CD8-positive, alpha-beta memory T cell (primary cell): ENCODE measurements at places on chromosomes 11 and 22. TPM values are rescaled to one million over a fixed set of nuclear protein-coding genes. Genes with fewer than 3 reads are reported as not detected.

GRCh38 chr11:1254086-1254648 is 31.3 kb downstream of the MUC5B start:
- no peak for DNase-seq

DNA sequence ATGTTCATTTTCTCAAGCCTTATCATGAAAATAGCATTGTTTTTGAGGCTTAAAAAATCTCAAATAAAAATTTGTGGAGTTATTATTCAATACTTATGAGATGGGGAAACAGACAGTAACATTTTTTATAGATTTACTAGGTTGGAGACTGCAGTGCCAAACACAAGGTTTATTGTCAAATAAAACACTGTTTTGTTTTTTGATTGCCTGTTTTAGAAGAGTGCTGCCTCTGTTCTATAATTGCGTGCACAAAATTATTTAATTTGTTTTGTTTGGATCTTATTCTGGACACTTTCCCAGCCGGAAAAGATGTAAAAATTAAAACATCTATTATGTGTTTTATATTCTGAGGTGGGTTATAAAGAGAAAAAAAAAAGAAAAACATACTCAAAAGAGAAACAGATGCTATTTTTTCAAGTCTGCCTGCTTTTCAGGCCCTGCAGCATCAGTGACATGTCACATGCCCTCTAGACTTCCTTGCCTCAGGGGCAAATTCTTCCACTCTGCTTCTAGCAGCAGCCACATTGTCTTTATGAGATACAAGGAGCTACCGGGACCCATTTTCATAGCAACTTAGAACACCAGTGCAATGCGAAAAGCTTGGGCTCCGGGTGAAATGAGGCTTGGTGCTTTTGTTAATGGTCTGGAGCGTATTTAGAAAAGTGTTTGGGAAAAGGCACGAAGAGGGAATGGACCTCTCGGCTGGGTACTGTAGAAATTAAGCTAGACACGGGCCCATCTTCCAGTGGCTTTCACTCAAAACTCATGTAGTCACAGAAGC is 77.5 kb downstream of the EFCAB6 start:
- DNase-seq: no peak

Gene TSSK2
- total RNA-seq: not detected

DNA sequence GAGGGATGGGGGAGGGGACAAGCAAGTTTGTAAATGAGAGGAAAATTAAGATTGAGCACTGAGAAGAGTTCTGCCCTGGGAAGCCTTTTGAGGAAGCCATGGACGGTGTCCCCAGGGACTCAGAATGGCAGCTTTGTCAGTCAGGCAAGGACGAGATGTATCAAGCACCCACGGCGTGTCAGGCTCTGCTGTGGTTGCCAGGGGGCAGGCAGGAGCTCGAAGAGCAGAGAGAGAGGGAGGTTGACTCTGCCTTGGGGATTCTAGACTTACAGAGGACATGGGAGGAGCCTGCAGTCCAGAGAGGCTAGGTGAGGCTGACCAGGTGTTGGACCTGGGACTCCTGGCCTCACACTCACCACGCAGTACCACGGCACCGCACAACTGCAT is 29.1 kb upstream of the SYT7 start:
- no peak for DNase-seq

Gene C11orf52
- total RNA-seq: not detected

DNA sequence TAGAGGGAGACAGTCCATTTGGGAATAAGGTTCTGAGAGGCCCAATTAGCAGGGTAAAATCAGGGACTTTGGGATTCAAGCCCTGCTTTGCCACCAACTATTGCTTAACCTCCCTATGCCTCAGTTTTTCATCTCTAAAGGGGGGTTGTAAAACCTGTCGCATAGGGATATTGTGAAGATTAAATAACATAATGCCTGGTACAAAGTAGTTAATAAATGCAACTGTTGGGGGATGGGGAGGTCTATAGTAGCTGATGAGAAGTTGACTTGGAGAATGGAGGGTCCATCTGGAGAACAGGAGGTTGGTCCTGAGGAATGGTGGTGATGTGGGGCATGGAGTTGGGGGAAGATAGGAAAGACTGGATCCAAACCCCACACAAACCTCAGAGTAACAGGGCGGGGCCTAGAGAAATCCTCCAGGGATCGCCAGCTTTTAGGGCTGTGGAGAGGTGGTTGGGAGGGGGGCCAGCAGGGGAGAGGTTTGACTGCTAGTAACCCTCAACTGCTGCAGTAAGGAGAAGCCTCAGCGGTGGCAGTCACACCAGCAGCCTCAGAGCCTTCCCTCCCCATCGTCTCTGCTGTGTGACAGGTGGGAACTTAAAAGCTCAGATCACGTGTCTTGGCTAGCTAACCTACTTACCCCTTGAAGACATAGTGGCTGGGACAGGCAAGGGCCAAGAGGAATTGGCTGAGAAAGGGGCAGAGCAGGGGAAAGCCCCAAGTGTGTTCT is 1.1 kb upstream of the ABCG4 start:
- no peak for DNase-seq

DNA sequence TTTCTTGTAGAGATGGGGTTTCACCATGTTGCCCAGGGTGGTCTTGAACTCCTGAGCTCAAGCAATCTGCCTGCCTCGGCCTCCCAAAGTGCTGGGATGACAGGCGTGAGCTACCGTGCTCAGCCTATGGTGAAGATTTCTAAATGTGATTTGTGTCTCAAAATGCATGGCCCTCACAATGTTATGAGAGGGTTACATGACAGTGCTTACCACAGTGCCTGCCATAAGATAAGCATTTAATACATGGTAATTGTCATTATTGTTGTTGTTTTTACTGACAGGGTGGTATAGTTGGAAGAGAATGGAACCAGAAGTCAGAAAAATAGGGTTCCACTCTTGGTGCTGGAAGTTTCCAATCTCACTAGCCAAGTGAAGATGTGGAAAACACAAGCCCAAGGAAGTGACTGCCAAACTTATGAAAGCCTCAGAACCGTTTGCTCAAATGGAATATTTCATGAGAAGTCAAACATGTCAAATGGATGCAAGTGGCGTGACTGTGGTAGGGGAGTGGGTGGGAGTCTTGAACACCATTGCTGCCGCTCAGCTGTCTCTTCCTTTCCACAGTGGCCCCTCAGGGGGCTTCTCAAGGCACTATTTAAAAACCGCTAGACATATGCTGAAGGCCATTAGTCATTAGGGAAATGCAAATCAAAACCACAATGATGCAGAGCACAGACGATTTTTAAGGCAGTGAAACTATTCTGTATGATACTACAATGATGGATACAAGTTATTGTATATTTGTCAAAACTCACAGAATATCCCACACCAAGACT is 29.1 kb upstream of the LMO2 start:
- no peak for DNase-seq

DNA sequence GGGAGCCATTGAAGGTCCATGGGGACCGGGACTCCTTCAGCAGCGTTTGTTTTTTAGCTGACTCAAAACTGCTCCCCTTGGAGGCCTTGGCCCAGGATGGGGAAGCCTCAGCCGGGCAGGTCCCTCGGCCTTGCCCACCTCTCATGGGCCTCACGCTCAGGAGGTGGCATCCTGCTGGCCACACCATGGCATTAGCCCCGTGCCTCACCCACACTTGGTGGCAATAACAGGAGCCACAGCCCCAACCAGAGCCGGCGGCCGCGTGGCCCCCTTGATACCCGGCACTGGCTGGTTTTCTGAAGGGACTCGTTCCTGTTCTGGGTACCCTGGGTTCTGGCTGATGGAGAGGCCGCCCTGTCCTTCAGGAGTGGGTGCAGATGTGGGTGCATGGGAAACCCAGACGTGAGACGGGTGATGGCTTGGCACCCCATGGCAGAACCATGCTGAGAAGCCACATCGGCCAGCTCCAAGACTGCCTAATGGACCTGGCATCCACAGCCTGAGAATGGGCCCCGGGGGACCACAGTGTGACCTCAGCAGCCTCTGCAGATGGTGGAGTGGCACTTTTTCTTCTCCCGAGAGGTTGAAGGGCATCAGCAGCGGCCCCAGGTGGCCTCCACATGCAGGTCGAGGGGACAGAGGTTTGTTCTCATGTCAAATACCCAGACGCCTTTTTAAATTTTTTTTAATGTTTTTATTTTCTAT is 49.8 kb upstream of the PPARA start:
- DNase-seq: no peak

DNA sequence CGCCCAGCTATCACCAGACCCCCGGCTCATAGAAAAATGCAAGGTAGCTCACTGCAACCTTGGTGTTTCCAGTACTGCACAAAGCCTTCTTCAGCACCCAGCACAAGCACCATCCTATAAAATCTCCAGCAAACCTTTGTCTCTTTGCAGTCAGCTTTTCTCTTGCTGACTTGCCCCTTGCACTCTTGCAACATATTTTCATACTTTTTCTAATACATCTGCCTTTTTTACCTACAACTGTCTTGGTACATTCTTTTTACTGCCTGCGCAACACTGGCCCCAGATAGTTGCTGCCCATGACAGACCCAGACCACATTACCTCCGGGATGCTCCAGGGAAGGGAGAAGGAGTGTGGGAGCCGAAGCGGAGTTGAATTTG is 142.4 kb downstream of the MPPED1 start:
- DNase-seq: no peak

- DNase-seq: no peak
These were observed 84.3 kb downstream of the GDPD4 start for GRCh38 chr11:77217156-77217555.

- no peak for DNase-seq
These were observed 29.4 kb downstream of the AMBRA1 start for GRCh38 chr11:46564459-46564858.

DNA sequence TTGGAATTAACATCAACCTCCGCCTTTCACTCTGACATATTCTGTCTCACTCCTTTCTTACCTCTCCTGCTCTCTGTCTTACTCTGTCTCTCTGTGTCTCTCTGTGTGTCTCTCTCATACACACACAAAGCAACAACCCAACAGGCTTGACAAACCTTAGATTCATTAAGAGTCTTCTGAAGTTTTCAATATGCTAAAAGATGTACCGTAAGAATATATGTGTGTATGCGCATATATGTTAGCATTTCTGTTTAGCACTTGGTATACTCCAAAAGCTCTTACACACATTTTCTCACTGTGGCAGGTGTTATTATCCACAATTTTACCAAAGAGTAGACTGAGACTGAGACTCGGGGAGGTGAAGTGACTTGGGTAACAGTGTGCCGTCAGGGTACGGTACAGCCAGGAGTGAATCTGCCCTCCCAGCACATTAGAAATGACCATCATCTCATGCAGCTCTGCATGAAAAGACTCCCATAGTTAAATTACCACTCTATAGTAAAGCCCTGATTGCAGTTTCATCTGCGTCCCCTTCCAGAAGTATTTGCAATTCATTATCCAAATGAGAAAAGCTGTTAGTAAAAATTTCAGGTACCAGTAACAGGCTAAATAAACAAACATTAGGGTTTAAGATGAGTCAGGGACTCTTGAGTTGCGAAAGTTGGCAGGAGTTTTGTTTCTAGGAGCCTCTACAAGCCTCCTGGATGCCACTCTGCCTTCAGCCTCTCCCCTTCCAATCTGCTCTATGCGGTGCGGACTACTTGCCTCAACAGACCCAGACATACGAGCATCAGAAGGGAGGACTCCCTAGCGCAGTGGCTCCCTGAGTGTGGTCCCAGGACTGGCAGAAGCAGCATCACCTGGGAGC is 195.2 kb upstream of the TMEM45B start:
- DNase-seq: no peak

GRCh38 chr22:45491841-45492240 is 10.8 kb upstream of the FBLN1 start:
- no peak for DNase-seq

DNA sequence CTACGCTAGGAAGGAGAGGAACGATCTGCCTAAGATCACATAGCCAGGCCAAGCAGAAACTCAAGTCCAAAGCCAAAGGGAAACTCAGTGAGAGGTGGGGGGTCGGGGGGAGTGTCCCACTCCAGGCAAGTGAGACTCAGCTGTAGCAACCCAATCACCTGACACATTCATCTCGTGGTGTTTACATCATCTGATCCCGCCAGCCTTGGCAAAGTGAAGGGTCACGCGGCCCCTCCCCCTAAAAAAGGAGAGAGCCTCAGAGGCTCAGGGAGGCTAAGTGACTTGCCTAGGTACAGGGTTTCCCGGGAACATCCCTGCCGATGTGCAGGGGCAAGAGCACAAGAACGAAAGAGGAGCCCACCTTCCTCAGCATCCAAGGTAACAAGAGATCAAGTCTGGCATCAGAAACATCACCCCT is 21.5 kb downstream of the MYH9 start:
- no peak for DNase-seq

Gene SOX6
- total RNA-seq: not detected

- DNase-seq: no peak
These were observed 86.3 kb downstream of the CCDC83 start for GRCh38 chr11:85941380-85941973.

Gene C11orf97
- not detected for total RNA-seq

Gene ARL14EP
- 39.6 TPM for total RNA-seq

- DNase-seq: no peak
These were observed 53.6 kb downstream of the SYT13 start for GRCh38 chr11:45232341-45233080.

Gene BRD1
- 35.1 TPM for total RNA-seq

Gene OMP
- total RNA-seq: not detected

- no peak for DNase-seq
These were observed 207.6 kb downstream of the CWF19L2 start for GRCh38 chr11:107250017-107250416.

- DNase-seq: no peak
These were observed 8.1 kb upstream of the NEU3 start for GRCh38 chr11:74980634-74981033.

Gene SCUBE1
- total RNA-seq: 0.33 TPM

Gene SPON1
- total RNA-seq: 0.97 TPM

Gene DEPDC7
- 1.7 TPM for total RNA-seq

GRCh38 chr11:47152953-47153950 is 23.4 kb downstream of the ARFGAP2 start:
- peak; percentile 30 for DNase-seq

DNA sequence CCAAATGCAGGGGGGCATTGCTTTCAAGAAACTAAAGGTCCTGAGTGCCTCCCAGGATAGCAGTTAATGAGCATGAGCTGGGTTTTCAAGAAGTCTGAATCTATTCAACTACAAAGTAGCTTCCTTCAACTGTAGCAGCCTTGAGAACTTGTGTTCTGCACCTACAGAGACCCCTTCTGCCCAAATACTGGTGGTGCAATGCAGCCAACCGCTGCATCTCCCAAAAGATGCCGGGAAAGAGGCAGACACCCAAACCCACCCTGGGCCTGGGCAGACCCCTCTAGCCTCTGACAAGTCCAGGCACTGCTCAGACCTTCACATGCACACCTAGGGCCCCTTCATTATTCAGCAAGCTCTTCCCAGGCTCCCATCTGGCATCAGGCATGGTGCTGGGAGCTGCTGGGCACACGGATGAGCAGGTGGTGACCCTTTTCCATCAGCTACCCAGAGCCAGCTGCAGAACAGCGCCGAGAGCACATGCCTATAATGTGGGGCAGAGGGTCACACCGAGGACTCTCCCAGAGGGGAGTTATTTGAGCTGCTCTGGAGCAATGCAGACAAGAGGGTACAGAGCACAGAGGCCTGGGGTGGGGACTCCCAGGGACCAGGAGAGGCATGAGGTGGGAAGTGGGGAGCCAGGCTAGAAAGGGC is 44.9 kb upstream of the ETS1 start:
- DNase-seq: peak; percentile 64

Gene KLHDC7B
- total RNA-seq: 6.2 TPM

Gene FOLR2
- not detected for total RNA-seq

Gene CCDC89
- 0.22 TPM for total RNA-seq

GRCh38 chr11:43269254-43269918 is 42.4 kb upstream of the API5 start:
- no peak for DNase-seq

Gene CD44
- total RNA-seq: 510 TPM

Gene WBP2NL
- 0.66 TPM for total RNA-seq
